CD4-positive, alpha-beta T cell treated with Interferon gamma for 1 hour (primary cell): ENCODE measurements at places on chromosomes 11 and 22.

GRCh38 chr22:17369439-17370025 is at the start of gene CECR2:
Gene CECR2, plus strand, starts transcription at chr22:17369460. Its CDS starts 324 bp downstream, at chr22:17369784.
- peak; percentile 4 for DNase-seq

DNA sequence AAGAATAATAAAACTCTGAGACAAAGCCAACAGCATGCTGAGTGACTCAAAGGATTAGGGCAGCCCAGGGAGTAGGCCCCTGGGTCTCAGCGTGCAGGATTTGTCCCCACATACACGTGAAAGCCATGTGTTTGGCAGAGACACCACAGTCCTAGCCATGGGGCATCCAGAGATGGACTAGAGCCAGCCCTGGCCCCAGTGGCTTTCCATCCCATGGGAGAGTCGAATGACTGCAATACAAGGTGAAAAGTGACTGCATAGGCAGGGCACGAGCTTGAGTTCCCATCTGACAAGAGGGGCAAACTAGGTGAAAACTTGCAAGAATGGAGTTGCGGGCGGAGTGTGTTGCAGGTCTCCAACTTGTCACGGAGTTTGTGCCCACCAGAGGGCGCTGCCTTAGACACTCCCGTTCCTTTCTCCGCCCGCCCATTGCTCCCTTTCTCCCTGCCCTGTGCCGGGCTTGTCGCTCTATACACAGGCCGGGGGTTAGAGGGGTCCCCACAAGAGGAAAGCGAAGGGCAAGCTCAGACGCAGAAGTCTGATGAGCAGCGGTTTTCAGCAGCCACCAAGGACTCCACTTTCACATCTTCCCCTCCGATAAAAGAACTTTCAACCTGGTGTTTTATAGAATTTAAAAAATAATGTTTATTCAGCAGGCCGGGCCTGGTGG is 24.2 kb downstream of the TSKU start:
- DNase-seq: peak; percentile 49

- DNase-seq: no peak
These were observed 452.9 kb downstream of the MN1 start for GRCh38 chr22:27348634-27349033.

DNA sequence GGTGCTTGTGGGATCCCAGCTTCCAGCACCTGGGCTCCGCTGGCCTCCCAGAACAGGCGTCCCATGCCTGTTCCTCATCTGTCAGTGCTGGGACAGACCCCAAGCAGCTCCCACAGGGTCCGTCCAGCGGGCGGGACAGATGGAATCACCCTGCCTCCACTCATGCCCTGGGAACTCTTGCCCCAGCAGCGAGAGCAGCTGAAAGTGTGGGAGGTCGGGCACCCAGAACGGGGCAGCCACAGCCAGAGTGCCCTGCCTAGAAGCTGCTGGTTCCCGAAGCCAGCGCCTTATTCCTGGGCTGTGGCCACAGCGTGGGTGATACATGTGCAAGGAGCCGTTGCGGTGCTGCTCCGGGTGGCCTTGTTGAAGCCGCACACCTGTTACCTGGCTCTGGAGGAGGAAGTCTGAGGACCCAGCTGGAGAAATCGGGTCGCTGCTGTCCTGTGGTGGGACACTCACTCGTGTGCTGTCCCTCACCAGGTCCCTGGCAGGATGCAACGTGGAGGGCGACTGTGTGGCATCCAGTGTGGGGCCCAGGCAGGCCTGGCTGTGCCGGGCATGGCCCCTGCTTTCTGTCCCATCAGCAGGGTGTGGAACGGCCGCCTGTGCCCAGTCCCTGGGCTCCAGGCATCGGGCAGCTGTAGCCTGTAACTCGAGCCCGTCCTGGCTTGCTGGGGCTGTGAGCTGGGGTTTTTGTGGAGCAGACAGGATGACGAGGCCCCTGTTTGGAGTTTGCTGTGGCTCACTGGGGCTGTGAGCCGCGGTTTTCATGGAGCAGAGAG is 16.2 kb downstream of the GRAMD4 start:
- no peak for DNase-seq

GRCh38 chr11:57251037-57251436 is 14.0 kb upstream of the APLNR start:
- no peak for DNase-seq

- DNase-seq: no peak
These were observed 57.5 kb downstream of the BTG4 start for GRCh38 chr11:111454561-111455192.

DNA sequence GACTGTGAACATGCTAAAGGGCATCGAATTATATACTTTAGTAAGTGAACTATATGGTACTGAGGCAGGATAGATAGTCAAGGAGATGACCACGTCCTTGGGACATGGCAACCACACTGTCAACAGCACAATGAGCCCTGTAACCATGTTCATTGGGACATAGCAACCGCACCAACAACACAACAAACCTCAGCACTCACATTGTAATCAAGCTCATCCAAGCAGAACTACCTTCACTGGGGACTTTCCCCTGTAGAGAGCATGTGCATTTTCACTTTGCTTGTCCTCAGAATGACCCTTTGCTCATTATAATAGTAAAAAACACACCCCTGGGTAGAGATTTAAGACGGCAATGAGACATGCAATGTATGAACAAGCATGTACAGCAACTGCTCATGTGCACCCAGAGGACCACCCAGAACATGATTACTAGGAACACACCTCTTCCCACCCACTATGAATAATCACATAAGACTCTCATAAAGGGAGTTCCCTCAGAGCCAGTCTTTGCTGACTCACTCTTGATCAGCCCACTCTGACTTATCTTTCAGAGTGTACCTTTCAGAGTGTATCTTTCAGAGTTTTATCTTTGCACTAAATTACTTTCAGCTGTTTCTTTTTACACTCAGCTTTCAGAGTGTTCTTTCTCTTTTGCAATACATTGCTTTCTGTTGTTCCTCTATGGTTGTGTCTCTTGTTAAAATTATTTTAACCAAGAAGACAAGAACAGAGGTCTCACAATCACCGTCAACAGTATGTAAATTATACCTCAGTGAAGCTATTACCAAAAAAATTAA is 4.1 kb upstream of the PLAAT2 start:
- DNase-seq: peak; percentile 92

GRCh38 chr11:120041625-120042024 is 96.3 kb downstream of the TRIM29 start:
- no peak for DNase-seq

GRCh38 chr11:128662960-128663359 is 30.9 kb upstream of the FLI1 start:
- DNase-seq: no peak

GRCh38 chr11:30568931-30569330 is 17.2 kb downstream of the MPPED2 start:
- DNase-seq: no peak

DNA sequence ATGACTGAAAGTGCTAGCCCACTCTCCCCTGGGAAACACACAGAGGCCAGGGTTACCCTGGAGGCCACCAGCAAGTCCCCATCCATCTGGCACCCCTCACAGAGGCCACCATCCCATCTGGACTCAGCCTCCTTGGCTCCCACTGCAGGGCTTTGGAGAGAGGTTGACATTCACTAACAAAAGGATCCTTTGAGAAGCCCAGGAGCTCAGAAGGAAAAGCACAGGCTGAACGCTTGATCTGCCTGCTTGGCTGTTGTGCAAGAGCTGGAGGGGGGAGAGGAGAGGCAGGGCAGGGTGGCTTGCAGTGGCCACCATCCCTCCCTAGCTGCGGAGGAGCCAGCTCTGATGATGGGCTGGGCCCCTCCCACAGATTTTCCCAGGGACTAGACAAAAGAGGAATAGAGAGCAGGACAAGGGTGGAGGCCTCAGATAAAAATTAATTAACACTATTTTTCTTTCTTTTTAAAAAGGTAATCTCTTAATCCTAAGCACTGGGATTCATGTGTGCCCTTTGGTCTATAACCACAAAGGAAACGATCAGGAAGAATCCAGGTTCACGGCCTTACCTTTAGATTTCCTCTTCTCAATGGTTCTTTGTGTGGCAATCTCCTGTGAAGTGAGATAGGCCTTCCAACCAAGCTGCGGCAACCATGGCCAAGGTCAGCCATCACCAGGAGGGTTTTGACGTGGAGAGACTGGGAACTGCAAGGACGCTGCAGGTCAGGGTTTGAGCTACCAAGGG is 154.7 kb downstream of the BARX2 start:
- no peak for DNase-seq

- DNase-seq: no peak
These were observed 103.2 kb downstream of the C11orf65 start for GRCh38 chr11:108364159-108364558.

GRCh38 chr11:47130543-47130942 is 46.1 kb downstream of the ARFGAP2 start:
- DNase-seq: no peak

DNA sequence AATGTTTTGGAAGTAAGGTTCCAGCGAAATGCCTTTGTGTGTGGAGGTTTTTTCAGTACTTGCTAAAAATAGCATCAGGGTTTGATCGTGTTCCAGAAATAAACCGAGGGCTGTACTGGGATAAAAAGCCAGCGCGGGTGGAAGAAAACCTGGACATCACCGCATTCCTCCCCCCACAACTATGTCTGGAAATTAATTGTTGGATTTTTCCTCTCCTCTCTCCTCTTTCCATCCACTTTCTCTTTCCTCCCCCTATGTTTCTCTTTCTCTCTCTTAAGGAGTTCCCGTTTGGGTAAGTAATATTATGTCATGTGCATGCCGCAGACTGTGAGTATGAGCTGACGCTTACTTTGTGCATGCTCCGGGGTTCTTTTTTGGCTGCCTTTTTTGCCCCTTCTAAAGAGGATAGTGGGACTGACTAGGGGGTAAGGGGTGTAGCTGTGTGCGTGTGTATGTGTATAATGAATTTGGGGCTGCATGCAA is 104.2 kb upstream of the HSD17B12 start:
- DNase-seq: no peak

DNA sequence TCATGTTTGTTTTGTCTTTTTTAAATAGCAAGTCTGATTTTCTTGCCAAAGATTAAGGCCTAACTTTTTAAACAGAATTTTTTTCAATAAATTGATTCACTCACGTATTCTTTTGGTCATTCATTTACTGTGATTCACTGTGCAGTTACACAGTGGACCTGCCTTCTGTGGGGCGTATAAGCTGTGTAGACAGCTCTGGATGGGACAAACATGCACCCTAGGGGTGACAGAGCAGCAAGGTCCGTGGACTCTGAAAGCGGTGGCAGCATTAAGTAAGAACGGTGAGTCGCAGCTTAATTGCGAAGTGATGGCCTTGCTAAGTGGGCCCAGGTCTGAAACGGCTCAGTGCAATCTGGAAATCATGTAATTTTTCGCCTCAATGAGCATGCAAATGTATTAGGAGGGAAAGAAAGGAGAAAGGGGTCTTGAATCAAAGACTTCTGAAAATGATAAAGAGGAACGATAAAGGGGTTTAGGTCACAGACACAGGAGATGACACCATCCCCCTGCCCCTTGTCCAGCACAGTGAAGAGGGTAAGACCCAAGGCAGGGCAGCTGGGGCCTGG is 113.1 kb downstream of the SPATA19 start:
- DNase-seq: no peak

- no peak for DNase-seq
These were observed 76.5 kb upstream of the SNX19 start for GRCh38 chr11:130992788-130993187.
